ENCODE measurements at places on chromosomes 13 and 19. TPM values are rescaled to one million over a fixed set of nuclear protein-coding genes. Genes with fewer than 3 reads are reported as not detected.

DNA sequence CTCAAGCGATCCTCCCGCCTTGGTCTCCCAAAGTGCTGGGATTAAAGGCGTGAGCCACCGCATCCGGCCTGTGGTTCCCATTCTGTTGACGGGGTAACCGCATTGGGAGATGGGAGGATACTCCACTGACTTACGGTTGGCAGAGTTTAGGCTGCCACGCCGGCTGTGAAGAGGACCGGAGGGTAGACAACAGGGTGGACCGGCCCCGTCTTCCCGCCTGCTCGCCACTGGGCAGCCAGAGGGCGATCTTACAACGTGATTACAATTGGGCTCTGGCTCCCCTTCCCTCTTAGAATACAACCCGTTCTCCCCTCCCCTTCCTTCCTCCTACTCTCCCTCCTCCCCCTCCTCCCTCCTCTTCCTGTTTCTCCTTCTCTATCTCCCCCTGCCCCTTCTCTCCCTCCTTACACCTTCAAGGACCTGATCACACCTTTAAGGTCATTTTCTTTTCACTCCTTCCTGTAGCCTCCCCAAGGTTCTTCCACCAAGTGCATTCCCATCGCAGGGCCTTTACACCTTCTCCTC, 957 bp upstream of the CCDC194 start:
- peaks cover 9% of the 10 kb centered on the region for H3K4me1 ChIP-seq
- no peak overlapping the region for H3K4me3 ChIP-seq
- H3K36me3 ChIP-seq = no peaks in the 10 kb centered on the region
- H3K27me3 ChIP-seq = peaks cover 9% of the 10 kb centered on the region
- no peak for DNase-seq

- H3K4me3 ChIP-seq = no peak overlapping the region
- H3K27ac ChIP-seq = no peak overlapping the region
- H3K27me3 ChIP-seq = no peaks in the 10 kb centered on the region
- DNase-seq = no peak
Measured at GRCh38 chr19:8127311-8127710, 22.1 kb downstream of the FBN3 start.

- no peak for DNase-seq
- H3K4me3 ChIP-seq = no peak overlapping the region
- no peaks in the 10 kb centered on the region for H3K4me1 ChIP-seq
- H3K27me3 ChIP-seq = peaks cover 37% of the 10 kb centered on the region
Measured at GRCh38 chr19:51771376-51772130, 10.6 kb downstream of the FPR2 start.

DNA sequence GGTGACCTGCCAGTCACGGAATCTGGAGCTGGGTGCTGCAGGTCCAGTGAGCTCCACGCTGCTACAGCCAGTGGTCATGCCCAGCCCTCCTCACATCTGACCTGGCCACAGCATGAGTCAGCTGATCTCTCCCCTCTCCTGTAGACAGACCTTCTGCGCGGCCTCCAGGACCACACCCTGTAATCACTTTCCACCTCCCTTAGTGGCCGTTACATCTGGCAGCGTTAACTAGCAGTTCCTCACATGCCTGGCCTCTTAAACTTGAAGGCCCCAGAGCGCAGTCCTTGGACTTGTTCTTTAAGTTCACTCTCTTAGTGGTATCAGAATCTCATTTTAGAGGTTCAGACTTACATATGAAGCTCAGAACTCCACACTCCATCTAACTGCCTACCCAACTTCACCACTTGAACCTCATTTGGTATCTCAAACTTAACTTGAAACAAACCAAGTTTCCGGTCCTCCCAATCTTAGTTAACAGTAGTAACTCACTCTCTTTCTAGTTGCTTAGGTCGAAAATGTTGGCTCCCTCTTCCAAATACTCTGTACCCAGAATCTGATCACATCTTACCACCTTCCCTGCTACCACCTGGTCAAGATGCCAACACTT, 22.7 kb downstream of the MIPEP start:
- H3K4me1 ChIP-seq = peaks cover 5% of the 10 kb centered on the region
- no peaks in the 10 kb centered on the region for H3K27me3 ChIP-seq
- no peak overlapping the region for H3K4me3 ChIP-seq
- no peak for DNase-seq
- H3K27ac ChIP-seq = no peak overlapping the region
- H3K36me3 ChIP-seq = peaks cover 12% of the 10 kb centered on the region

The VMAC gene
- total RNA-seq = 7.1 TPM

- H3K36me3 ChIP-seq = no peaks in the 10 kb centered on the region
- H3K4me1 ChIP-seq = peaks cover 11% of the 10 kb centered on the region
- no peaks in the 10 kb centered on the region for H3K27me3 ChIP-seq
- H3K27ac ChIP-seq = peak overlapping the region; percentile 92
Measured at GRCh38 chr13:48533961-48534600, 1.2 kb upstream of the RCBTB2 start.

GRCh38 chr19:58059003-58059670, at the start of gene ZNF135:
Gene ZNF135, plus strand, starts transcription at chr19:58059282. Its CDS starts 721 bp downstream, at chr19:58060003.
- H3K36me3 ChIP-seq = peaks cover 27% of the 10 kb centered on the region
- H3K4me3 ChIP-seq = peak within 1 kb of the TSS; percentile 91
- H3K27me3 ChIP-seq = no peaks in the 10 kb centered on the region
- H3K4me1 ChIP-seq = peaks cover 7% of the 10 kb centered on the region
- peak; percentile 86 for DNase-seq
- peak within 1 kb of the TSS; percentile 97 for H3K27ac ChIP-seq

DNA sequence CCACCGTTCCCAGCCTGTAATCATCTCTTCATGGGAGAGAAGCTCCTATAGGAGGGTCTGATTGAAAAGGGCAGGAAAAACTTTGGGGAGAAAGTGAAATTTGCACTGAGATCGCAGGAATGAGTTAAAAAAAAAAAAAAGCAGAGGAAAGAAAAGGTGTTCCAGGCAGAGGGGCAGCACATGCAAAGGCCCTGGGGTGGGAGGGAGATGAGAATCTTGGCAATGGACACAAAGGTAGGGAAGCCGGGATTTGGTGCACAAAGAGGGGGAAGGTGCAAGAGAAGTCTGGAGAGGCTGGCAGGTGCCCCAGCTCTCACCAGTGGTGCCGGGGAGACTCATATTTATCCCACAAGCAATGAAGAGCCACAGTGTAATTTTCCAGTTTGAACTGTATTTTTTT, 16.4 kb upstream of the GPR32 start:
- H3K27me3 ChIP-seq = peaks cover 36% of the 10 kb centered on the region
- no peak overlapping the region for H3K4me3 ChIP-seq
- no peaks in the 10 kb centered on the region for H3K36me3 ChIP-seq
- H3K4me1 ChIP-seq = no peaks in the 10 kb centered on the region
- DNase-seq = no peak
- H3K27ac ChIP-seq = no peak overlapping the region

GRCh38 chr19:8615024-8615423, 4.5 kb upstream of the ADAMTS10 start:
- H3K27me3 ChIP-seq = peaks cover 11% of the 10 kb centered on the region
- DNase-seq = no peak
- no peaks in the 10 kb centered on the region for H3K36me3 ChIP-seq
- peak overlapping the region; percentile 40 for H3K27ac ChIP-seq
